ENCODE measurements at places on chromosomes 1 and 21.

DNA sequence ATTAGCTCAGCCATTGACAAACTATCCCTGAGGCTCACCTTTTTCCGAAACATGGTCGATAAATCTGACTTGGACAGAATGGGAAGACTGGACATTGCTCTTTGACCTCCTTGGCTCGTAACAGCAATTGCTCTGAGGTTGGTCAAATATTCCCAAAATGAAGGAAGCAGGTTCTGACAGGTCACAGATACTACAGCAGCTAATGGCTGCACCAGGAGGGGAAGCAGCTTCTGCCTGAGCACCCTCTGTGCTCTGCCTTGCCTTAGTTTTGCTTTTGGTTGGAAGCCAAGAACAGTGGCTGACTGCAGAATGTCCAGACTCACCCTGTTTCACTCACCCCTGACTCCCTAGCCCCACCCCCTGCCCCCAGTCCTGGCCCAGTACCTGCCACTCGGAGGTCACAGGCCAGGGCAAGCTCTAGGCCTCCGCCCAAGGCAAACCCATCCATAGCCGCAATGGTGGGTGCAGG is 15.4 kb downstream of the ECHDC2 start:
- DNase-seq: no peak

DNA sequence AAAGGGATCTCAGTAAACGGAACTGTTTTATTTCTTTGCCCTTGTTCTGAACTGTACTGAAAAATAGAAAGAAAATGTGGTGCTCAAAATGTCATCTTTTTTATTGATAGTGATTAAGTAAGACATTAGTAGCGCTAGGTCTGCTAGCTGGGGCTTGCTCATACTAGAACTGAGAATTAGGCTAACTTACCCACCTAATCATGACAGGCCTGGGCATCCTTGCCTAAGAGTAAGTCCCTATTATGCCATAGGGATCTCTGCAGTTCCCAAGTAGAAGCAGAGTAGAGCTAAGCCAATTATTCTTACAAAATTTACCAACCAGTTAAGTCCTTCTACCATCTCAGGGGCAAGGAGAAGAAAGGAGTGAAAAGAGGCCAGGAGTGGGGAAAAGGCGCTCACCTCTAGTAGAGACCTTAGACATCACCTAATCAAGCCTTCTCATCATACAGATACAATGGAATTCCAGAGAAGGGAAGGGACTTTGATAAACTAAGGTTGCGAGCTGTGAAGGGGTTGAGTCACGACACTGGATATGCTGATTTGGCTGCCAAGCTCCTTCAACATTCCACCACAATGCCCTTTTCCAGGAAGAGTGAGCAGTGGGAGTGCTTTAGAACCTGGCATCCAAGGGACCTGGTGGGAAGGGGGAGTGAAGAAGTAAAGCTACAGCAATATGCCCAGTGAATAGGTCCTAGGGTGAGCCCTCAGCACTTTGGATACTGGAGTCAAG is 27.7 kb upstream of the RPTN start:
- DNase-seq: no peak

- DNase-seq: no peak
Measured at GRCh38 chr1:10549904-10550664, 75.3 kb downstream of the PEX14 start.

DNA sequence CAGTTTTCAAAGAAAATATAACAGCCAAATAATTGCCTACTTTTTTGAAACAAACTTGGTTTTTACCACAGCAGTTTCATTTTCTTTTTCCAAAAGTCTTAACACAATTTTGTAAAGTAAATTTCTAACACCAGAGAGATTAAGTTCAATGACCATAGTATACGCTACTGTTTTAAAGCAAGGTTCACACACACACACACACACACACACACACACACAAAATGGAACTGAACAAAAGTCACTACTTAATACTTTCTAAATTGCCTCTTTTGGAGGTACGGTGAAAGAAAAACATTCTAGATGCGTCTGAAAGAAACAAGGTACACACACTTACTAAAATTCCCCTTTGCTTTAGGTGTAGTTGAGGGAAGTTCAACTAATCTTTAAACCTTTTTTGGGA is 30.1 kb downstream of the C21orf91 start:
- DNase-seq: no peak

DNA sequence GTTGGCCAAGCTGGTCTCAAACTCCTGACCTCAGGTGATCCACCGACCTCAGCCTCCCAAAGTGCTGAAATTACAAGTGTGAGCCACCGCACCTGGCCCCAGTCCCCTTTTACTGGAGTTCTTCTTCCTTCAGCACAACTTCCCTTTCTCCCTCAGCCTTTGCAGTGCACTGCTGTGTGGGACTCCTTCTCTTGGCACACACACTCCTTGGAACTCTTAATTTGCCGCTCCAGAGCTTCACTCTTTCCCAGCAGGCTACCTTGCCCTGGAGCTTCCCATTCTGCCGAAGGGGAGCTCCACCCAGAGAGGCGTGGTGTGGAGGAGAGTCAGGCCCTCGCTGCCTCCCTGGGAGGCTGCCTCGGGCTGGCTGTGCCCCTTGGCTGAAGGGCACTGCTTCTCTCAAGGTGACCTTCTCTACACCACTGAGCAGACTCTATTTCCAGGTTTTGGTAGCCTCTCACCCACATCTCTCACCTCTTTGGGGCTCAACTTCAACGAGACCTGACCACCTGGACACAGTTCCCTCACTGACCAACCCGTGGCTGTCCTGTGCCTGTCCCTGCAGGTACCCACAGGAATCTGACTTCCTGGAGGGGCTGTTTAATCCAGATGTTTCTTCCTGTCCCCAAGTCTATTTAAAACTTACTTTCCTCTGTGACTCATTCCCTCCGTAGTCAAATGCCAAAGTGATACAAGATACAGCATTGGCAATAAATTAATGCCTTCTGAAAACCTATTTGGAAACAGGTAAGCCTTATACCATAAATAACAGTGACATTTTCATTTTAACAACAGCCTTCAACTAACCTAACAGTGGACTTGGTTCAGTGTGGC is 227.3 kb upstream of the KIAA0040 start:
- DNase-seq: no peak

Data from DMS79 (cell line).